ENCODE measurements at places on chromosomes 11 and 22.
A peak's percentile ranks its signal among the peaks of the same experiment; 100 is the strongest.

- DNase-seq = no peak
Measured at GRCh38 chr11:36868380-36868779, 270.3 kb upstream of the RAG2 start.

DNA sequence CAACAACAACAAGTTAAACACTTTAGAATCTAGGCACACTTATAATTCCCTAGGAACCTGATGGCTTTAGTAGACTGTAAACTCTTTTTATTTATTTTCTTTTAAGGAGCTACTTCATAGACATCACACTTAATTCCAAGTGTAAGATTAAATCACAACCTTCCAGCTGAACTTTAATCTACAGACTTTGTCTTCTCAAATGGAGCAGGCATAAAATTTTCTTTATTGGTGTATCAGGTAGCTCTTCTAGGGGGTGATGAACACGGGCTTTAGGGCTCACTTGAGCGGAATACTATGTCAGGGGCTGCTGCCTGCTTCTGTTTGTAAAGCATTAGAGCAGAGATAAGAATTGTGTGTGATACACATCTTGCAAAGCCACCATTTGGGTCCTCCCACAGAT, 525.8 kb upstream of the FAT3 start:
- DNase-seq = no peak

DNA sequence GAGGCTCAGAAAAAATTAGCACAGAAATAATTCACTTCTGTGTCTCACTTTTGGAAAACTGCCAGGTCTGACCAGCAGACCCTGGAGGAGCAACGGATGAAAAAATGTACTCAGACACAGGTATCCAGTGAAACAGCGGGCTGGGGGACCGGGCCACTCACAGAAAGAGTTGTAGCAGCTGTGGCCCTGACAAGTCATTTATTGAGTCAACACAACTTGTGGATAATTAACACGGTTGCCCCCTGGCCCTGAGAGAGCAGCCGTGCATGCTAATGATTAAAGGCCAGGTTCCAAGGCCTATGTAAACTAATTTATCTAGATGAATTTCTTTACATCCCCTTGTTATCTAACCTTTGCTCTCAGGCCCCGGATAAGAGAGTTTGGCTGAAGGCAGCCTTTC, 131.3 kb downstream of the AASDHPPT start:
- no peak for DNase-seq

- DNase-seq = peak; percentile 95
Measured at GRCh38 chr11:47004595-47005033, 68.1 kb downstream of the CSTPP1 start.

- DNase-seq = no peak
Measured at GRCh38 chr11:107898270-107898669, 30.0 kb upstream of the RAB39A start.

GRCh38 chr11:61701242-61701886, 21.2 kb downstream of the DAGLA start:
- no peak for DNase-seq

GRCh38 chr11:45596571-45596970, 68.9 kb downstream of the CHST1 start:
- DNase-seq = no peak

DNA sequence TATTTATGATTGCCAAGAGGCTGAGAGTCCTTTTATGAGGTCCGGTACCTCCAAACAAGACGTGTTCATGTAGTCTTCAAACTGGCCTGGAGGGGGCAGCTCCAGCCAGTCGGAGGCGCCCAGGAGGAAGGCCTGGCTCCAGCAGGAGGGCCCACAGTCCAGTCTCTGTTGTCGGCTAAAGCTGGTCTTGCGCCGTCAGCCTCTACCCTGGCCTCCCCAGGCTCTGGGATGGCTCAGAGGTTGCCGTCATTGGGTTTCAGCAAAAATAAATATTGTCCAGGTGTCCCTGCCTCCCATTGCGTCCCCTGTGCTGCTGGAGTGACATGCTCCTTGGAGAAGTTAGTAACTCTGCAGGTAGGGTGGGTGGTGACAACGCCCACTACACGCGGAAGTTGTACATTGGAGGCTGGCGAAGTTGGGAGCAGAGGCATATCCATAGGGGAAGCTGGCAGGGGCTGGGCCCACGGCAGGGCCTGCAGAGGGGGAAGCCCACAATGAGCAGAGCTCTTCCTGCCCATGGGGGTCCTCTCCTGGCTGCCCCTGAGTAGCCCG, 1.0 kb upstream of the SLC25A1 start:
- DNase-seq = peak; percentile 53

- no peak for DNase-seq
Measured at GRCh38 chr11:3684129-3684818, 13.1 kb upstream of the CHRNA10 start.

- no peak for DNase-seq
Measured at GRCh38 chr11:131168839-131169713, 201.3 kb upstream of the NTM start.

GRCh38 chr11:57330029-57330428, 5.3 kb upstream of the TNKS1BP1 start:
- DNase-seq = no peak

- no peak for DNase-seq
Measured at GRCh38 chr11:456533-456932, 6.5 kb downstream of the PTDSS2 start.

DNA sequence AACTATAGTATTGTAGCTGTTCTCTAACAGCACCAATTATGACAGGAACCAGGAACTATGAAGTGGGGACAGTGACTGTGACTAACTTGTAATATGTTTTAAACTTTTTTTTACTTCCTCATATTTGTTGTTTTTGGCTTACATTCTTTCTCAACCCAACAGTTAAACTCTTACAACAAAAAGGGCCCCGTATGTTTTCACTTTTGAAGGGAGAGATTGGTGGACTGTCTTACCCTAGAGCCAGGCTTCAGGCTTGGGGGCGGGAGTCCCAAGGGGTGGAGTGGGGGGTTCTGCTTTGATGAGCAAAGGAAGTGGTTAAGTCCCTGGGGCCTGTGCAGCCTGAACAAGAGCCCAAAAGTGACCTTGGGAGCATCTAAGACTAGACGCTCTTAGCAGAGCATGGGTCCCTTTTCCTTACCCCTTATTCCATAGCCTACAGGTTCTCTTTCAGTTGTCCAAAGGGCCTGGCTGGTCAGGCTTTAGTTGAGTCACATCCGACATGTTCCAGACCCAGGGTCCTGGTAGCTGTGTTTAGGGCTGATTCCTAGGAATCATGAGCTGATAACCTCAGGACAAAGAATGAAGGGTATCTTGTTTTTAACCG, 38.8 kb downstream of the STIM1 start:
- no peak for DNase-seq

GRCh38 chr11:105468154-105468553, 141.7 kb upstream of the GRIA4 start:
- no peak for DNase-seq

GRCh38 chr11:117572129-117572528, 224.9 kb downstream of the DSCAML1 start:
- DNase-seq = no peak

DNA sequence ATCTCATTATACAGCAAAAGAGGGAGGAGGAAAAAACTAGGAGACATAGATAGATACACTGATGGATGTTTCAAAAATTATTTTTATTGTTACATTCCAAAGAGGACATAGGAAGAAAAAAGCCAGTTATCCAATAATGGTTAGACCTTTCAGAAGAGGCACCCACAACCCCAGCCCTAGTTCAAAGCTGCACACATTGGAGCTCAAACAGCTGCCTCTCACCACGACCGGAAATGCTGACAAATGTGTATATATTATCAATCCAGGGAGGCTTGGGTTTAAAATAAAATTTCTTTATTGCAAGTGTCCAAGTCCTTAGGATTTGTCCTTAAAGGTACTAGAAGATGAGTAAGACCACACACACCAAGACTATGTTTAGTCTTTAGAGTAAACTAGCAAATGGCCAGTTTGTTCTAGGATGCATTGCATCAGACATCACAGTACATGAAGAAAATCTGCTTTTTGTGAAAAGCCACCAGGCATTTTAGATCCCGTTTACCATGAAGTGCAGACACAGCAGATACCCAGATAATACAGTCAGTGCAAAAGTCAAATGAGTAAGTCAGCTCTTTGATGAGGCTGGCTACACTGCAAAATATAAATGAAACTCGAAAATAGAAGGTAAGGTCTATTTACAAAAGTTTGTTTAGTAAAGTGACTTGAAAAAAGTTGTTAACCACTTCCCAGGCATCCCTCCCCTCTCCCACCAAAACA, 4.6 kb upstream of the ASCL3 start:
- DNase-seq = no peak

- no peak for DNase-seq
Measured at GRCh38 chr11:23473782-23474181, 613.5 kb upstream of the CCDC179 start.

DNA sequence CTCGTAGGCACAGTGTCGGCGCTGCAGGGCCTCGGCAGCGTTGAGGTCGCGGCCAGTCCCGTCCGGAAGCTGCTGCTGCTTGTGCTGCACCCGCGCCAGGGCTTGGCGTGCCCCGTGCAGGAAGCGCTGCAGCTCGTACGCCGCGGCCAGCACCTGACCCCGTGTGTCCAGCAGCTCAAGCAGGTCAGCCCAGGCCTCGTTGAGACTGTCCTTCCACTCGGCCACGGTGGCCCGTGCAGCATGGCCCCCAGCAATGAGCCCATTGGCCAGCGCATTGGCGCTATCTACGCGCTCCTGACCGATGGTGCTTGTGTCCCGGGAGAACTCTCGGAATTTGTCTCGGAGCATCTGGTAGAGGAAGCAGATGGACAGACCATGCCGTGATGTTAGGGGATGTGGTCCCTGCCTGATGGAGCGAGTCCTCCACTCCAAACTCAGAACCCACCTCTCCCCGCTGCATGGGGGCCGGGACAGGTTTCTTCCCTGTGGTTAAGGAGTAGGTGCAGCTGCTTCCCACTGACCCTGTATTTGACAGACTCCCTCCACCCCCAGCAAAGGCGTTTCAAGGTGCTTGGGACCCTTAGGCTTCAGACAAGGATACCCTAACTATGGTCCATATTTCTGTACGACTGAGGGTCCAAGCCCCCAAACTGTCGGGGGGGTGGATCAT, 13.8 kb upstream of the RBM4B start:
- DNase-seq = no peak

DNA sequence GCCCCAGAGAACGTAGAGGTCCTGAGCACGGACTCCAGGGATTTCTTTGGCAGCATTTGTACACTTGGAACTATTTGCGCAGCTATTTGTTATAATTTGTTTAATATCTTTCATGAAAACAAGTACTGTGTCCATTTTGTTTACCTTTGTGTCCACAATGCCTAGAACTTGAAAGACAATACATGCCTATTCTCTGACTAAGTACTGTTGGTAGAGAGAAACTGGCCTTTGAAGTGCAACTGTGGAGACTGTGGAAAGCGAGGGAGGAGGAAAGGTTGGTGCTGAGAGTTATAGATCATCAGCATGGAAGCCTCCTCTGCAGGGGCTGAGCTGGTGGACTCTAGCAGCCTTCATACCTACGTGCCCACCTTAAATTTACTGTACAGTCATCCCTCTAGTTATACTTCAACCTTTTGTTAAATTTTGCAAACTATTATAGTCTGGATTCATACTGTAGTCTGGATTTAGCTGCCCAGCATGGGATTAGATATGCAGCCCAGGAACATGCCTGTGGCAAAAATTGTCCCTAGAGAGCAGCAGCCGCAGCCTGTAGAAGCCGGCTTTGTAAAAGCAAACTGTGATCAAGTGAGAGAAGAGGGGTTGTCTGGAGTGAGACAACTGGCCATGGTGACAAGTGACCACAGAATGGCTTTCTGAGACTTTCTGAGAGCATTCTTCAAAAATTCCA, 24.2 kb upstream of the YAP1 start:
- DNase-seq = no peak

DNA sequence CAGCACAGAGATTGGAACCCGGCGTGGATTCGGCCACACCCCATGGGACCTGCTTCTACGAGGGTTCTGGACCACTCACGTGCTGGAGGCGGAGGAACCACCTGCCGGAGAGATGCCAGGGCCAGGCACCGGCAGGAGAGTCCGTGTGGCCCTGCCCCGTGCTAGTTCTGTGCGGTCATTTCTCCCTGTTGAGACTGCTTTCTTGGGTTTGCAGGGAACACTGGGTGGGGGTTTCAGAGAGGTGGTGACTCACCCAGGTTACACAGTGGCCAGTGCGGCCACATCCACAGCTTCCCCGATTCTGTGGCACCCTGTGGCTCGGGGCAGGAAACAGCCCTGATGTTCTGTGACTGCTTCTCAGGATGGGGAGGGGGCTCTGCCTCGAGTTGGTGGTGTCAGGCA, 3.6 kb upstream of the PHLDA2 start:
- DNase-seq = no peak

DNA sequence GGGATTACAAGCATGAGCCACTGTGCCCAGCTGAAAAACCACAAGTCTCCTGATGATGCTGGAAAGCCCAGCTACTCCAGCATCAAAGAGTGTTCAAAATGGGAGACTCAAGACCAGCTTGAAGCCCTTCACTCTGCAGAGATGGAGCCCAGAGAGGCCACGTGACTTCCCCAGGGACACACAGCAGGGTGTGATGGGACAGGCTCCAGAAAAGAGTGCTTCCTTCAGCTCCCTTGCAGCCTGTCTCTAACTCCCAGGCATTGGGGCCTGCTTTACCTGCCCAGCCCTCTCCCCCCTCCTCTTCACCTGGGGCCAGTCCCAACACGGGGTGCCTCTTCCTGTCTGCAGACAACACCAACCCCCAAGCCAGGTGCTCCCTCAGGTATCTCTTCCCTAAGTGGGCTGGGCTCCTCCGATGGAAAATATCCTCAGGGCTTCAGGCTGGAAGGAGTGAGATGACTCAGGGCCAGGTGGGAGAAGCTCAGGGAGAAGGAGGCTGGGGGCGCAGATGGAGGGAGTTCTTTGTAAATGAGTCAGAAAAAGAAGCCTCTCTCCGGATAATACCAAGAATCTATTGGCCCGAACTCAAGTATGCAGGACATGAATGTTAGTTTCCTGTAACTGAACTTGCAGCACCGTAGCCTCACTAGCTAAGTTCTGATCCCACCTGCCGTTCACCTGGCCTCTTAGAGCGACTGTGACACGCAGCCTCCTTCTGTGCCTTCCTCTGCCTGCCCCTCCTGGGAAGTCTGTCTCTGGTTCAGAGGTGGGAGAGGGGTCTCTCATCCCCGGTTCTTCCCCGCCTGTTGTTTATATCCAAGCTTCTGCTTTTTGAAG, 326.6 kb downstream of the MN1 start:
- DNase-seq = no peak

- DNase-seq = no peak
Measured at GRCh38 chr11:112017538-112017937, 7.7 kb upstream of the DLAT start.

- DNase-seq = no peak
Measured at GRCh38 chr22:20751185-20751851, 22.6 kb upstream of the SERPIND1 start.

DNA sequence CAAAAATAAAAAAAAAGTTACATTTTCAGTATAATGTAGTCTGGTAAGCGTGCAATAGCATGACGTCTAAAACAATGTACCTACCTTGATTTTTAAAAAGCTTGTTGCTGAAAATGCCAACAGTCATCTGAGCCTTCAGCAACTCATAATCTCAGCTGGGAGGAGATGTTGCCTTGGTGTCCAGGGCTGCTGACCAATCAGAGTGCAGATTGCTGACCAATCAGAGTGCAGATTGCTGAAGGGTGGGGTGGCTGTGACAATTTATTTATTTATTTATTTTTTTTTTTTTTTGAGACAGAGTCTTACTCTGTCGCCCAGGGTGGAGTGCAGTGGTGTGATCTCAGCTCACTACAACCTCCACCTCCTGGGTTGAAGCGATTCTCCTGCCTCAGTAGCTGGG, 17.8 kb downstream of the ZBED4 start:
- DNase-seq = no peak

GRCh38 chr22:35685731-35686130, 31.9 kb upstream of the APOL5 start:
- DNase-seq = no peak

GRCh38 chr11:61144511-61145179, 16.6 kb downstream of the VPS37C start:
- no peak for DNase-seq
